ENCODE measurements at places on chromosomes 6 and 20.

GRCh38 chr20:32622585-32623468, 37.7 kb upstream of the NOL4L start:
- DNase-seq: no peak

- no peak for DNase-seq
Measured at GRCh38 chr20:62219101-62219991, 732 bp downstream of the HRH3 start.

DNA sequence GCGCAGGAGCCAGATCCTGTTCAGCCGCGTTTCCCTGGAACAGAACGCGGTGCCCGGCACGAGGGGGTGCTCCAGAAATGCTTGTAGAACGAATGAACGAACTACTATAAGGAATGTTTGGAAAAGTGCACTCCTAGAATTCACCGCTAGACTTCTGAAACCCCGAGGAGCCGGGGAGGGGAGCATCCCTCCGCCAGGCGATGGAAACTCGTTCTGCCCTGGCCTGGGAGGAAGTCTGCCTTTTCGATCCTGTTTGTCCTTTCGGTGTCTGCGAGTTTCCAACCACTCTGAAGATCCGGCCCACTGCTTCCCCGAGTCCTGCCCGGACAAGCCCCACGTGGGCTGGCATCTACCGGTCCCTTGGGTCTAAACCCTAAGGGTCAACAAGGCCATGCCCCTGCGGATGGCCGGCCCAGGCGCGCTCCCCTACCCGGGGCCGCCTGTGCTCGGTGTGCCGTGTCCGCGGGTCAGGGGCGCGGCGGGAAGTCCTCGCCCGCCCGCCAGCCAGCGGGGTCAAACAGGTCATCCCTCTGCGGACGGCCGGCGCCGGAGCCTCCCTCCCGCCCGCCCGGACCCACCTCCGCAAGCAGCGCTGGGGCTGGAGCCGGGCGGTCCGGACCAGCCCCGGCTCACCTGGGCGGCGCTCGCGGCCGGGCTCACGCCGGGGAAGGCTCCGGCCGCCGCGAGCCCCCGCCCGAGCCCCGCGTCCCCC, 526 bp downstream of the SULF2 start:
- DNase-seq: no peak

DNA sequence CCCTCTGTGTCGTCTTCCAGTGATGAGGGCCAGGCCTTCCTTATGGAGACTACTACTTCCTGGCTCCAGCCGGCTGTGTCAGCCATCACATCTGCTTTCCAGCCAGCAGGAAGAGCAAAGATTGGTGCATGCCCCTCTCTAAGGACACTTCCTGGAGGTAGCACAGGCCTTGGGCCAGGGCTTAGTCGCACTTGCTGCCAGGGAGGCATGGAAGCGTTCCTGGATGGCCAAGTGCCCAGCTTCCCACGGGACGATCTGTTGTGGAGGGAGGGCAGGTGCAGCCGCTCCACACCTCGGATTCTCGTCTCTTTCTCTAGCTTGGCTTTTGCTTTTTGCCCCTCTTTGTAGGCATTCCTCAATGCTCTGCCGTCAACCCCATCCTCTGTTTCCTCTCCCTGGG, 11.9 kb downstream of the ERMARD start:
- DNase-seq: no peak

DNA sequence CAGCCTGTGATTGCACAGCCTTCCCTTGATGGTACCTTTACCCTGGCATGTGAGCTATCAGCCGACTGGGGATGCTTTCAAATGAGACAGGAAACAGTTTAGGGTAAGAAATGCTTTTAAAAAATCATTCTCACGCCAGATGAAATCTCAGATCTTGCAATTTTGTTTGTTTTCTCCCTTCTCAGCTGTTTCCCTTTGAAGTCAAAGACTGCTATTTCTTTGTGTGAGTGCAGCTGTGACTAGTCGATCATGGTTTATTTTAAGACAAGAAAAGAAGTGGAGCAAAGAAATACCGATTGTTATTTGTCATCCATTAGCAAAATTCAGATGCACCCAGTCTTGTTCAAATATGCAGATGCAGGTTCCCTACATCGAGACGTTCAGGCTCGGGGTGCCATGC, 489.7 kb downstream of the QKI start:
- DNase-seq: no peak

DNA sequence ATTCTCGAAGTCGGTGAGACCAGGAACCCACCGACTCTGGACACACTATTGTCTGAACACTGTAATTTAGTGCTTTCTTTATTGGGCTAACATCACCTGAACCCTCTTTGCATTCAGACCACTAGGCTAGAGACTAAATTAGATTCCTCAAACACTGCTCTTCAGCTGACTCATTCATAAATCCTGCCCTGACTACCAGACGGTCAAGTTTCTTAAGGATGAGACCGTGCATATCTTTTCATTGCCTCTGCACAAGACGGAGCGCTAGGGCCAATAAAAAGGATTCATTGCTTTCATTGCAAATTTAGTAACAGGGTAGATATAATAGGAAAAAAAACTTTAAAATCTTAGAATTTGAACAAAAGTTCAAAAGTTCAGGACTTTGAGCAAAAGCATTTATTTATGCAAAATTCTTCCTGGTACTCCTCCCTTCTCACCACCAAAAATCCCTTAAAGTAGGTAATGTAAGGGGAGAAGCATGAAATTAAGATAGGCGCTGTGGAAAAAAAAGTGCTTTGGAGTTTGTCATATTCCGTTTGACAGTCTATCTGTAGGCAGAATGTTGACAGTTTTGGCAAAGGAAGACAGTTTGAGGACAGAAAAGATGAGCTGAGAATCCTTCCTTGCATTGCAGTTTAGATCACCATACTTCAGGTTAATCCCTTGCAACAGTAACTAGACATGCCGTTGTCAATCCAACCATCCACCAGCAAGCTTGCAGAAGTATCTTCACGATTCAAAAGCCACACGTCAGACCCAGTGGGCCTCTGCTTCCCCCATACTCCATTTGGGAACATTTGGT, 328.6 kb upstream of the JARID2 start:
- DNase-seq: no peak

DNA sequence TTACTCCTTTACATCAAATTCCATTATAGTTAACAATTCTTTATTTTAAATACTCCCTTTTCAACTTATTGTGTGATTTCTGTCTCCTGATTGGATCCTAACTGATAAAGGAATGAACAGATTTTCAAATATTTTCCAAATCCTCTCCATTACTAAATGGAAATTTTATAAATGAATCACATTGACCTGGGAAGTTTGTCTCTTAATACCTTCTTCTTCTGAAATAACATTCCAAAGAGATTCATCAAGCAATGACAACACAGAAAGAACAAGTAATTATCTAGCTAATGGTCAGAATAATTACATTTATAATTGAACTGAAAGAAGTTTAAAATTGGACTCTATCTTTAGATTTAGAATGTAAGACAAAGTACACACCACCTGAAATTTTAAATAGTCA, 515.4 kb upstream of the PTCHD4 start:
- no peak for DNase-seq

- no peak for DNase-seq
Measured at GRCh38 chr6:133235221-133235620, 5.9 kb upstream of the EYA4 start.

- DNase-seq: no peak
Measured at GRCh38 chr6:24051942-24052589, 73.9 kb upstream of the NRSN1 start.

DNA sequence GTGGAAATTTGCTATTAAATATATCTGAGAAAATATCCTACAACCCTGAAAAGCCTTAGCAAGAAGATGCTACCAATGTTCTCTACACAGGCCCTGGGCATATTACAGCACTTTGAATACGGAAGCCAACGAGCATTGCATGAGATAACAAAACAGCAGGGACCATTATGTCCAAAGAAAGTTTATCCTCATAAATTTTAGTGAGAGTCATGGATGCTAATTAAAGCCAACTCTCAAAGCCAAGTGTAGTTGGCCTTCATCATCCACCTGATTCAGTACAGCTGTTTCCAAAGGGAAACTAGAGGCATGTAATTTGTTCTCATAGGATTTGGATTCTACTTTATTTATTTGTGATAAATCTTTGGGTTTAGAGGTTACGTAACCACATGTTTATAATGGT, 564.8 kb downstream of the RFPL4B start:
- DNase-seq: no peak

- DNase-seq: peak; percentile 72
Measured at GRCh38 chr6:35449287-35449881, 2.8 kb upstream of the FANCE start.

GRCh38 chr6:31114541-31114878, at the start of gene PSORS1C1:
Gene PSORS1C1, plus strand, starts transcription at chr6:31114800. Its CDS starts 14,833 bp downstream, at chr6:31129633.
- DNase-seq: no peak

DNA sequence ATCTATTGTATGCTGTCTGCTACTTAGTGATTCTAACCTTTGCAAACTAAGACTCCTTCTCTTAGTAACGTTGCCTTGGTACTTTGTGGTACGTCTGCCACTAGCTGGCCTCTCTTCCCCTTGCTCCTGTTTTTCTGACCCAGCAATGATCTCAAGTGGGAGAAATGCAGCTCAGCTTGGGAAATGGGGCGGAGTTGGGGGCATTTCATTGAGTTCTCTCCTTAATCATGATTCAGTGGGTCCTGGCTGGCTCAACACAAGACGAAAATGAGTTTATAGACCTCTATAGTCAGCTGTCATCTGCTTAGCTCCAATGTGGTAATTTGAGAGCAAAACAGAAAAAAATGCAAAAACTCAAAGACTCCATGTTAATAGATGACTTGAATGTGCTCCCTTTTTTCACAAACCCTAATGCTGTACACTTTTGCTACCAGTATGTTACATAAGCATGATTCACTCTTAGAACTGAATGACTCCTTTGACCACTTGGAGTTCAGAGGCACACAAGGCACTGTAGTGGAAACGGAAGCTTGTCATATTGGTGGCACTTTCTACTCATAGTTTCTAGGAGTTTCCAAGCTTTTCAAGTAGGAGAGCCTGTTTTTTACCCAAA, 55.3 kb upstream of the SOX4 start:
- no peak for DNase-seq

GRCh38 chr20:64145458-64146300, 18.6 kb upstream of the MYT1 start:
- DNase-seq: no peak

GRCh38 chr20:44574372-44574771, 8.0 kb upstream of the PKIG start:
- no peak for DNase-seq

DNA sequence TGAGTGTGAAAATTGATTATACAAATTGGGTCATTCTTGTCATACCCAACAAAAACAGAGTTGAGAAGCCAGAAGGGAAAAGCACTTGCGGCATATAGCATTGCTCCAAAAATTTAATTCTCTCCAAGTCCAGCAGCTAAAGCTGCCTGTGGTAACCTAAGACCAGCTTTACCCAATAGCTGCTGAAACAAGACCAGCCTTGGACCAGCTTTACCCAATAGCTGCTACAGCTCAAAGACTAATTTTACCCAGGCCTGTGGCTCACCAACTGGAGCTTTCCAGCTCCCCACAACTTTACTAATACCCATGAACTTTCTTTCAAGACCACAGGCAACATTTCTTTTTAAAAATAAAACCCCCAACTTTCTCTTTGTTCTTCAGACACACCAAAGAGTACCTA, 32.8 kb upstream of the ZNF133 start:
- DNase-seq: no peak

GRCh38 chr6:43644940-43645612, at the start of gene RSPH9:
Gene RSPH9, plus strand, starts transcription at chr6:43645036. Its CDS starts 63 bp downstream, at chr6:43645099.
- no peak for DNase-seq

- no peak for DNase-seq
Measured at GRCh38 chr6:53162606-53163005, 14.0 kb upstream of the GCM1 start.

DNA sequence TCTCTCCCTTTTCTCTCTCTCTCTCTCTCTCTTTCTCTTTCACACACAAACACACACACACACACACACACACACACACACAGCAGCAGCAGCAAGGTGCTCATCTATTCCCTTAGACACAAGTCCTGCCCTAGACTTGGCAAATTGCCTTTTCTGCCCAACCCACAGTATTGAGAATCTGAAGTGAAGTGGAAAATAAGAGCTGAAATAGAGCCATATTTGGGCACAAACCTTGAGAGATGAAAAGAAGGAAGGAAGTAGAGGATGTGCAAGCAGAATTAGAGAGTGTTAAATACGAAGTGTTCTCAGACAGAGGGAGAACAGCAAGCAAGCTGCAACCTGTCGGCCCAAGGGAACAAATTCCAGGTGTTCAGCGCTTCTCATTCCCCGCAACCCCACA, 557.5 kb upstream of the NOX3 start:
- DNase-seq: no peak

DNA sequence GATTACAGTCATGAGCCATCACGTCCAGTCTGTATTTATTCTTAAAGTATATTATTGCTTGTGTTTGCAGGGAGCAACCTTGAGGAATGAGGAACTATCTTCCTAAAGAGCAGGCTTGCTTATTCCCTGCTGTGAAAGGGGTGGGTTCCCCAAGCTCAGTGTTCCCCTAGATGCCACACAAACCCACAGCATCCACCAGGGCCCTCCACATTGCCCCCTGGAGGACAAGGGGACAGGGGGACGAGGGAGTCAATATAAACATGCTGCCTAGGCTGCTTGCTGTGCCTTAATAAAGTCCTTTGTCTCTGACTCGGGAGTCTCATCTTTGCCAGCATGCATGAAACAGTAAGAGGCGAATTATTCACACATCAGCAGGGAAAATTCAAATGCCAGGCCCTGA, 8.0 kb upstream of the IDH3B start:
- DNase-seq: no peak

GRCh38 chr6:126848119-126848518, 270.4 kb upstream of the RSPO3 start:
- no peak for DNase-seq

DNA sequence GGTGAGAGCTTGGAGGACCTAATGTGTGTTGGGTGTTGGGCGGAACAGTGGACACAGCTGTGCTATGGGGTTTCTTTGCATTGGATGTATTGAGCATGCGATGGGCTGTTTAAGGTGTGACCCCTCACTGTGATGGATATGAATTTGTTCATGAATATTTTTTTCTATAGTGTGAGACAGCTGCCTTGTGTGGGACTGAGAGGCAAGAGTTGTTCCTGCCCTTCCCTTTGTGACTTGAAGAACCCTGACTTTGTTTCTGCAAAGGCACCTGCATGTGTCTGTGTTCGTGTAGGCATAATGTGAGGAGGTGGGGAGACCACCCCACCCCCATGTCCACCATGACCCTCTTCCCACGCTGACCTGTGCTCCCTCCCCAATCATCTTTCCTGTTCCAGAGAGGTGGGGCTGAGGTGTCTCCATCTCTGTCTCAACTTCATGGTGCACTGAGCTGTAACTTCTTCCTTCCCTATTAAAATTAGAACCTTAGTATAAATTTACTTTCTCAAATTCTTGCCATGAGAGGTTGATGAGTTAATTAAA, 3.0 kb downstream of the HLA-A start:
- DNase-seq: no peak
